Heart right ventricle (tissue), 16 donors: ENCODE measurements at places on chromosomes 6 and 20. TPM values are rescaled to one million over a fixed set of nuclear protein-coding genes. Genes with fewer than 3 reads are reported as not detected.

GRCh38 chr20:35695978-35696377, 3.2 kb downstream of the NFS1 start:
- H3K27me3 ChIP-seq = no peaks in the 10 kb centered on the region
- H3K4me3 ChIP-seq = no peak overlapping the region
- no peak for DNase-seq
- H3K36me3 ChIP-seq = peaks cover 59% of the 10 kb centered on the region

GRCh38 chr6:142331075-142331551, 29.3 kb downstream of the ADGRG6 start:
- H3K4me3 ChIP-seq = no peak overlapping the region
- no peaks in the 10 kb centered on the region for H3K4me1 ChIP-seq
- no peak for DNase-seq

WFDC12 gene
- polyA plus RNA-seq = not detected

GRCh38 chr6:150752409-150752808, 113.1 kb upstream of the MTHFD1L start:
- no peak overlapping the region for H3K27ac ChIP-seq
- no peaks in the 10 kb centered on the region for H3K36me3 ChIP-seq
- H3K4me1 ChIP-seq = peaks cover 35% of the 10 kb centered on the region

DNA sequence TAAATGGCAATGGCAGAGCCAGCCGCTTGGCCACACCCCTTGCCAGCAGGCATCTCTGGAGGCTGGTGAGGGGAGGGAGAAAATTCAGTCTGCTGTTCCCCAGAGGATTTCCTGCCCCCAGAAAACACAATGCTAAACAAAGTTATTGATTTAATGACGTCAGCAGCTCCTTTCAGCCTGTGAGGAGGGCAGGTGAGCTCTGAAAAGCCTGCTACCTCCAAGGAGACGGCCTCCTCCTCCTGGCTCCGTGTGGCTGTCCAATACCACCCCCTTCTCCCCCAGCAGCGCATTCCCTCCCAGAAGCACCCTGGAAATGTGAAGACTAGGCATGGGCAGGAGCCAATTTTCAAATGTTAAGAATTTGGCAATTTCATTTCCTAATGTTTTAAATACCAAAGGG, 393.1 kb downstream of the ZFAND3 start:
- no peak overlapping the region for H3K27ac ChIP-seq
- no peaks in the 10 kb centered on the region for H3K27me3 ChIP-seq
- peaks cover 14% of the 10 kb centered on the region for H3K4me1 ChIP-seq
- H3K4me3 ChIP-seq = no peak overlapping the region
- DNase-seq = no peak

DACT2 gene
- 0.29 TPM for polyA plus RNA-seq

- H3K4me3 ChIP-seq = no peak overlapping the region
- no peak overlapping the region for H3K27ac ChIP-seq
- no peak for DNase-seq
Observed at GRCh38 chr6:106540907-106541306, 88.4 kb downstream of the RTN4IP1 start.

ADGRF5 gene
- polyA plus RNA-seq = 28.8 TPM

PNPLA1 gene
- polyA plus RNA-seq = not detected

PRL gene
- not detected for polyA plus RNA-seq

B3GALT4 gene
- 9.1 TPM for polyA plus RNA-seq

GRCh38 chr6:145670311-145670710, 65.0 kb downstream of the EPM2A start:
- no peaks in the 10 kb centered on the region for H3K27me3 ChIP-seq
- H3K4me1 ChIP-seq = peaks cover 11% of the 10 kb centered on the region
- no peak for DNase-seq
- no peaks in the 10 kb centered on the region for H3K36me3 ChIP-seq
- no peak overlapping the region for H3K4me3 ChIP-seq

- no peak for DNase-seq
- no peak overlapping the region for H3K4me3 ChIP-seq
- H3K4me1 ChIP-seq = no peaks in the 10 kb centered on the region
- no peak overlapping the region for H3K27ac ChIP-seq
- H3K27me3 ChIP-seq = no peaks in the 10 kb centered on the region
Observed at GRCh38 chr20:15921930-15922329, 651.3 kb downstream of the KIF16B start.

NRSN1 gene
- not detected for polyA plus RNA-seq

LY6G6C gene
- not detected for polyA plus RNA-seq

GRCh38 chr6:137051790-137052472, 7.2 kb upstream of the IL20RA start:
- H3K27me3 ChIP-seq = peaks cover 68% of the 10 kb centered on the region
- DNase-seq = no peak
- H3K36me3 ChIP-seq = no peaks in the 10 kb centered on the region
- H3K27ac ChIP-seq = no peak overlapping the region
- H3K4me1 ChIP-seq = no peaks in the 10 kb centered on the region
- H3K4me3 ChIP-seq = no peak overlapping the region

KCNK15 gene
- polyA plus RNA-seq = 0.54 TPM

DNA sequence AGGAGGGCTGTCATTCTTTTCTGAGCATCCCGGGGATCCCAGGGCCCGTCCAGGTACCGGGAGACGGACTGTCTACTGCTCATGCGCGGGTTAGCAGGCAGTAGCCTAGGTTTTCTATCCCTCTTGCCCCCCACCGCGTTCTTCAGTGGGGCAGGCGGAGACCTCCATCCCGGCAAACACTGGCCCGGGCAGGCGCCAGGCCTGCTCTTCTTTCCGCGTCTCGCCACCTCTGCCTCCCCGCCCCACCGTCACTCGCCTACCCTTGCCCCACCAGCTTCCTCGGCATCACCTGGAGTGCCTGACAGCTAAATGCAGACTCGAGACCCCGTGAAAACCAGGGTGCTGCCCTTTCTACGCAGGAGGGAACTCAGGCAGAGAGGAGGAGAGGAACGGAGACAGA, 1937.7 kb upstream of the DEFB115 start:
- H3K36me3 ChIP-seq = no peaks in the 10 kb centered on the region
- no peak for DNase-seq
- H3K27me3 ChIP-seq = no peaks in the 10 kb centered on the region
- H3K4me1 ChIP-seq = no peaks in the 10 kb centered on the region
- no peak overlapping the region for H3K27ac ChIP-seq

- H3K4me1 ChIP-seq = no peaks in the 10 kb centered on the region
- H3K27ac ChIP-seq = no peak overlapping the region
- no peak for DNase-seq
- no peaks in the 10 kb centered on the region for H3K36me3 ChIP-seq
Observed at GRCh38 chr20:46477225-46477624, 36.1 kb downstream of the ZNF334 start.

DNA sequence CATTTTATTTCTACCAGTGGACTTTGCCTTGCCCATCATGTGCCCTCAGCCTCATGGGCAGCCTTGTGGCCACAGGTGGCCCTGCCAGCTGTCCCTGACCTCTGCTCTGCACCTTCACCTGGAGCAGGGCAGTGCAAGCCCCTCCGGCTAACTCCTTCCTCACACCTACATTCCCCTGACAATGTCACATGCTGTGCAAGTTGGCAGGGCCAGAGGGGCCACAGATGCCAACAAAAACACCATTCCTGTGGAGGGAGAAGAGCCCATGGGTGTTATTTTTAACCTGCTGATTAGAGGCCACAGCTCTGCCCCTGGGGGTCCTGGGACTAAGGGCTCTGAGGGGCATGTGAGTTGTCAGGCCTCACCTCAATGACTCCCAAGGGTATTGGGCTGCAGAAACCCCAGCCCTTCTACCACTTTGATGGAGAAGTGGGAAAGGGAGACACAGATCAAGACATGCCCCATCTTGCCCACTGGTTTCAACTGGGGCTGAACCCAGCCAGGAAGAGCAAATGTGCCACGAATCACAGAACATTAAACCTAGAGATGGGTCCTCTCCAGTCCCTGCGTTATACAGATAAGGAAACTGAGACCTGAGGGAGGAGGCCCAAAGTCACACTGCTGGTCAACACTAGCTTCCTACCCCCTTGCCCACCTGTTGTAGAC, 65.0 kb downstream of the MRPL14 start:
- H3K36me3 ChIP-seq = no peaks in the 10 kb centered on the region
- no peaks in the 10 kb centered on the region for H3K27me3 ChIP-seq
- H3K4me1 ChIP-seq = peaks cover 68% of the 10 kb centered on the region
- H3K27ac ChIP-seq = peak overlapping the region; percentile 56
- H3K4me3 ChIP-seq = no peak overlapping the region

DNA sequence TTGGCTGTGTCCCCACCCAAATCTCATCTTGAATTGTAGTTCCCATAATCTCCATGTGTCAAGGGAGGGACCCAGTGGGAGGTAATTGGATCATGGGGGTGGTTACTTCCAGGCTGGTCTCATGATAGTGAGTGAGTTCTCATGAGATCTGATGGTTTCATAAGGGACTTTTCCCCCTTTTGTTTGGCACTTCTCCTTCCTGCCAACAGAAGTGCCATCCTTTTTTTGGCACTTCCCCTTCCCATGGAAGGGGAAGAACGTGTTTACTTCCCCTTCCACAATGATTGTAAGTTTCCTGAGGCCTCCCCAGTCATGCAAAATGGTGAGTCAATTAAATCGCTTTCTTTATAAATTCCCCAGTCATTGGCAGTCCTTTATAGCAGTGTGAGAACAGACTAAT, 18.0 kb upstream of the PI3 start:
- no peak overlapping the region for H3K27ac ChIP-seq
- no peak overlapping the region for H3K4me3 ChIP-seq
- no peaks in the 10 kb centered on the region for H3K4me1 ChIP-seq

DNA sequence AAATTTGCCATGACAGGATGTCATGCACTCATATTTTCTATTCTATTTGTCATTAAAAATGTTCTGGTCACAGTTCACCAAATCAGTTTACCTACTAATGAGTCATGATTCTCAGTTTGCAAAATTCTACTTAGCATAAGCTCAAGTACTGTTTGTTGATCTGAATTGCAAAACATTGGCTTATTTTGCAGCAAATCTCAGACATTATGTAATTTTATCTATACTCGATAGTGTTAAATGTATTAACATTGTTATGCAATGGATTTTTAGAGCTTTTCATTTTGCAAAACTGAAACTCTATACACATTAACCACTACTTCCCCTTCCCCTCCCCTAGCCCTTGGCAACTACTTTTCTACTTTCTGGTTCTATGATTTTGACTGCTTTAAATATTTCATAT, 213.8 kb upstream of the ZFP64 start:
- H3K4me1 ChIP-seq = no peaks in the 10 kb centered on the region
- DNase-seq = no peak
- no peak overlapping the region for H3K4me3 ChIP-seq
- H3K36me3 ChIP-seq = no peaks in the 10 kb centered on the region

GRCh38 chr6:15437090-15437635, 191.3 kb downstream of the JARID2 start:
- peaks cover 92% of the 10 kb centered on the region for H3K4me1 ChIP-seq
- no peak overlapping the region for H3K27ac ChIP-seq
- no peak overlapping the region for H3K4me3 ChIP-seq
- H3K36me3 ChIP-seq = no peaks in the 10 kb centered on the region

DNA sequence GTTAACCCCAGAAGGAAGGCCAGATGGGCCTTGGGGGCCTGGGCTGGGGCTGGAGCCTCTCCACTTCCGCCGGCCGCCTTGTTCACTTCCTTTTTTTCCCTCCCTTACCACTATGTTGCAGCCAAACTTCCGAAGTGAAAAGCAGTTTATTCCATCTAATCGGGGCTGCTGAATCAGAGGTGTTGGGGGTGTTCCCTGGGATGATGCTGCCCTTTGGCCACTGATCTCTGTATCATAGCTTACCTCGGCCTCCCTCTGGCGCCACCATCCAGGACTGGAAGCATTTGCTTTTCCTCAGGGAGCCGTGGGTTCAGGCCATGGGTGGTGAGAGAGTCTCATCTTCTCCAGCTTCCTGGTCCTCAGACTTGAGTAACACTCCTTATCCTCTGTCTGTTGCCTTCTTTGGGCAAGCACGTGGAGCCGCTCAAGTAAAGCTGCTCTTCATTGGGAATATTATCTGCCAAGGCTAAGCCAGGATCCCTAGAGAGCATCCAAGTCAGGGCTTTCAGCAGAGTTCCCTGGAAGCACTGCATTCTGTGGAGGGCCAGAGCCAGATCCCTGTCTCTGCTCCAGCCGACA, 39.6 kb downstream of the SLX4IP start:
- no peaks in the 10 kb centered on the region for H3K27me3 ChIP-seq
- peaks cover 52% of the 10 kb centered on the region for H3K4me1 ChIP-seq
- no peak overlapping the region for H3K4me3 ChIP-seq

- peaks cover 92% of the 10 kb centered on the region for H3K36me3 ChIP-seq
- H3K4me3 ChIP-seq = no peak overlapping the region
- H3K27ac ChIP-seq = peak overlapping the region; percentile 2
- no peaks in the 10 kb centered on the region for H3K27me3 ChIP-seq
Observed at GRCh38 chr6:132456700-132457143, 55.4 kb upstream of the MOXD1 start.

ZKSCAN8 gene
- polyA plus RNA-seq = 4.2 TPM

GLP1R gene
- polyA plus RNA-seq = 0.39 TPM

EPB41L1 gene
- 7.5 TPM for polyA plus RNA-seq

GRCh38 chr6:21615504-21615903, 22.0 kb downstream of the SOX4 start:
- H3K27ac ChIP-seq = no peak overlapping the region
- no peaks in the 10 kb centered on the region for H3K4me1 ChIP-seq
- no peak overlapping the region for H3K4me3 ChIP-seq
- no peaks in the 10 kb centered on the region for H3K27me3 ChIP-seq
- DNase-seq = no peak

- no peak overlapping the region for H3K4me3 ChIP-seq
- H3K27ac ChIP-seq = no peak overlapping the region
- peaks cover 92% of the 10 kb centered on the region for H3K4me1 ChIP-seq
- no peak for DNase-seq
- no peaks in the 10 kb centered on the region for H3K27me3 ChIP-seq
- H3K36me3 ChIP-seq = no peaks in the 10 kb centered on the region
Observed at GRCh38 chr20:49675368-49676151, 38.1 kb downstream of the B4GALT5 start.

AVP gene
- not detected for polyA plus RNA-seq

RAB44 gene
- 0.15 TPM for polyA plus RNA-seq

DNA sequence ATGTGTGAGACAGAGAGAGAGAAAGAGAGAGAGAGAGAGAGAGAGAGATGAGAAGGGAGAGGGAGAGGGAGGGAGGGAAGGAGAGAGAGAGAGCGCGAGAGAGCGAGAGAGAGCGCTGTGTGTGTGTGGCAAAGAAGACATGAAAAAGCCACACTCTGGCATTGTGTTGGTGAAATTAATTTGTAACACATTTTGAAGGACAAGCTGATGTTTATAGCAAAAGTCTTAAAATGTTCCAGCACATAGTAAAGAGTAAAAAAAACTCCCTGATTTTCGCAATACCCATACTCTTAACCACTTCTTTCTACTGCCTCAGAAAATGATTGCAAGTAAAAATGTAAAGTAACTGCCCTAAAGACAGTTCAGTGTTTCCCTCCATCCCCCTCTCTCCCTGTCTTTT, 56.7 kb downstream of the SLC22A1 start:
- H3K4me1 ChIP-seq = no peaks in the 10 kb centered on the region
- H3K36me3 ChIP-seq = no peaks in the 10 kb centered on the region
- no peak overlapping the region for H3K4me3 ChIP-seq
- H3K27me3 ChIP-seq = no peaks in the 10 kb centered on the region
- no peak overlapping the region for H3K27ac ChIP-seq

GRCh38 chr6:151962246-151962846, 154.9 kb downstream of the ESR1 start:
- H3K27me3 ChIP-seq = no peaks in the 10 kb centered on the region
- no peak for DNase-seq
- H3K36me3 ChIP-seq = no peaks in the 10 kb centered on the region
- no peaks in the 10 kb centered on the region for H3K4me1 ChIP-seq

TMEM200A gene
- polyA plus RNA-seq = not detected
